ENCODE measurements at places on chromosomes 1 and 21.

DNA sequence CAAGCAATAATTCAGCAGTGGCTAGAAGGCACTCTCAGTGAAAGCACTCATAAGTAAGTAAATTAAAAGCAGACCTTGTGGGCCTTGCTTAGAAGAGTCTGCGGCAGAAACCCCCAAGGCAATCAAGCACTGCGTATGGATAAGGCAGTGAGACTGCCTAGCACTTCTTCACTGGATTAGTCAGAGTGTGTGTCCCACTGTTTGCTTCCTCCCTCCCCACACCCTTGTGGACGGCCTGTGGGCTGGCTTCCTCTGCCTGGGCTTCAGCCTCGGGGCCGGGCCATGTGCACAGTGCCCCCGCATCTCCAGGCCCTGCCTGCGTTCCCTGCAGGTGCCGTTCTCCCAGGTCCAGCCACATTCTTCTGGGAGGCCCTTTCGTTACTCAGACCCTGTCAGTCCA, 23.8 kb downstream of the AGT start:
- DNase-seq, result no peak

GRCh38 chr1:56675763-56676162, 30.6 kb downstream of the PRKAA2 start:
- no peak for DNase-seq

DNA sequence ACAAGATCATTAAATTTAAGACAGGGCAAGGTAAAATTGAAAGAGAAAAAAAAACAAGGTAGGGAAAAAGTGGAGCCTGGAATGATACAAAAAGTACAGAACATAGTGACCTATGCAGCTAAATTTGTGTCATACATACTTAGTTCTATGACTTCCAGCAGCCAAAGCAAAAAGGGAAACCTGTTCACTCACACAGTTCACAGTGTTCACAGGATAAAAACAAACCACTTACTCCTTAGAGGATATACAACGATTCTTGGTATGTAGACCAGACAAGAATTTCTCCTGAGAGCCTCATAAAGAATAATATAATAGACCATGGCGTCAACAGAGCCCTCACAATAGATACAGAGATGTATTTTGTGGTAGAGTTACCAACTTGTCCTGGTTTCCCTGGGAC, 27.5 kb downstream of the COA7 start:
- no peak for DNase-seq

DNA sequence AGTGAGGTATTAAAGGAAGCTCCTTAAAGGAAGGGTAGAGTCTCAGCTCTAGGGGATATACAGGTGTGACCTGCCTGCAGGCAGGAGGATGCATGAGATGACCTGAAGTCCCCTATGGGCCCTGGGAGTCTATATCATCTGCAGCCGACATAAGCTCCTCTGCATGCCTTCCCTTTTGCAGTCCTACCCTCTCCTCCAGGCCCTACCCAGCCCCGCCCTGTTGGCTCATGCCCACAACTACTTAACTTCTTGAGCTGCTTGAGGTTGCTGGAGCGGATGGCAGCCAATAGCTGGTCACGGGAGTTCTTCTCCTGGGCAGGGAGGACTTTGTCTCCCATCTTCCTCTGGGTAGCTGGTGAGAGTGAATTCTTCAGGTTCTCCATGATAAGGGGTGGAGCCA, 10.3 kb downstream of the SHISA4 start:
- no peak for DNase-seq

All from NCI-H146 (cell line).